A549 treated with AZD2906 at 1 μM for 4 hours (cell line): ENCODE measurements at places on chromosomes 6 and 20. TPM values are rescaled to one million over a fixed set of nuclear protein-coding genes. Genes with fewer than 3 reads are reported as not detected.

VGLL2 gene
- total RNA-seq = not detected in 5 replicates

TTBK1 gene
- total RNA-seq = 0.03 to 0.06 TPM (median 0.03 TPM) in 5 replicates

BPIFB4 gene
- not detected in 5 replicates for total RNA-seq

UST gene
- total RNA-seq = 4.2 to 5.0 TPM (median 4.7 TPM) in 5 replicates

CAPN11 gene
- 0.05 TPM in 1 of 5 replicates, not detected in the others for total RNA-seq

POPDC3 gene
- total RNA-seq = 19.8 to 23.7 TPM (median 22.1 TPM) in 5 replicates

PSORS1C2 gene
- 0.08 TPM in 1 of 5 replicates, not detected in the others for total RNA-seq

WFDC10B gene
- not detected in 5 replicates for total RNA-seq

MYL9 gene
- 15.5 to 27.1 TPM (median 20.2 TPM) in 5 replicates for total RNA-seq

NDRG3 gene
- 18.4 to 21.1 TPM (median 20.2 TPM) in 5 replicates for total RNA-seq

C6orf58 gene
- 0.07 to 0.18 TPM (median 0.13 TPM) in 5 replicates for total RNA-seq

PRICKLE4 gene
- 0.74 to 1.7 TPM (median 0.76 TPM) in 5 replicates for total RNA-seq

BMP7 gene
- total RNA-seq = 0.19 to 0.90 TPM (median 0.63 TPM) in 5 replicates

NKX2-4 gene
- total RNA-seq = not detected in 5 replicates

KHDRBS2 gene
- not detected in 5 replicates for total RNA-seq

LY6G5B gene
- 2.7 to 4.2 TPM (median 3.2 TPM) in 5 replicates for total RNA-seq

SPATS1 gene
- total RNA-seq = not detected in 5 replicates

CLDN20 gene
- total RNA-seq = not detected in 5 replicates

ERGIC3 gene
- 212 to 242 TPM (median 237 TPM) in 5 replicates for total RNA-seq

PGBD1 gene
- total RNA-seq = 4.1 to 5.4 TPM (median 4.7 TPM) in 5 replicates

C6orf163 gene
- 0.10 to 0.41 TPM (median 0.20 TPM) in 5 replicates for total RNA-seq

ZNF322 gene
- total RNA-seq = 3.8 to 6.6 TPM (median 5.2 TPM) in 5 replicates

OPN5 gene
- total RNA-seq = not detected in 5 replicates

ABHD16B gene
- total RNA-seq = not detected in 5 replicates

ARMC2 gene
- 1.8 to 2.3 TPM (median 2.3 TPM) in 5 replicates for total RNA-seq

BACH2 gene
- 0.51 to 1.2 TPM (median 1.1 TPM) in 5 replicates for total RNA-seq

ACSS1 gene
- 15.2 to 21.8 TPM (median 18.5 TPM) in 5 replicates for total RNA-seq

PLCB1 gene
- total RNA-seq = 0.33 to 0.94 TPM (median 0.57 TPM) in 5 replicates

RIPOR3 gene
- 0.02 to 0.03 TPM (median 0.03 TPM) in 4 of 5 replicates, not detected in the other for total RNA-seq

CYP24A1 gene
- total RNA-seq = 48.3 to 76.0 TPM (median 65.1 TPM) in 5 replicates

TOMM6 gene
- 282 to 306 TPM (median 287 TPM) in 5 replicates for total RNA-seq

MEP1A gene
- not detected in 5 replicates for total RNA-seq

CLVS2 gene
- total RNA-seq = 0.13 to 0.23 TPM (median 0.18 TPM) in 5 replicates

SLC32A1 gene
- not detected in 5 replicates for total RNA-seq

GTSF1L gene
- not detected in 5 replicates for total RNA-seq

PDE10A gene
- total RNA-seq = 22.6 to 25.5 TPM (median 24.0 TPM) in 5 replicates

MYBL2 gene
- total RNA-seq = 77.2 to 82.4 TPM (median 77.9 TPM) in 5 replicates

ALDH5A1 gene
- 6.7 to 7.7 TPM (median 6.9 TPM) in 5 replicates for total RNA-seq

EEF1A2 gene
- total RNA-seq = 138 to 177 TPM (median 153 TPM) in 5 replicates

LY86 gene
- not detected in 5 replicates for total RNA-seq

TNXB gene
- total RNA-seq = 0.48 to 0.71 TPM (median 0.56 TPM) in 5 replicates

PRL gene
- not detected in 5 replicates for total RNA-seq

MAP7 gene
- total RNA-seq = 19.0 to 21.8 TPM (median 20.2 TPM) in 5 replicates

FOXF2 gene
- 14.7 to 21.0 TPM (median 19.6 TPM) in 5 replicates for total RNA-seq

GID8 gene
- total RNA-seq = 20.7 to 22.9 TPM (median 21.6 TPM) in 5 replicates

TMEM170B gene
- total RNA-seq = 0.72 to 0.96 TPM (median 0.85 TPM) in 5 replicates

CST4 gene
- 0.14 TPM in 1 of 5 replicates, not detected in the others for total RNA-seq

JPH2 gene
- total RNA-seq = 5.9 to 7.9 TPM (median 7.8 TPM) in 5 replicates

THBS2 gene
- 0.02 to 0.05 TPM (median 0.03 TPM) in 4 of 5 replicates, not detected in the other for total RNA-seq

SNPH gene
- 3.3 to 4.7 TPM (median 4.2 TPM) in 5 replicates for total RNA-seq

C6orf15 gene
- total RNA-seq = not detected in 5 replicates

MOXD1 gene
- 1.3 to 1.7 TPM (median 1.5 TPM) in 5 replicates for total RNA-seq
